Adrenal gland (tissue), 19 donors: ENCODE measurements at places on chromosomes 12 and 14. TPM values are rescaled to one million over a fixed set of nuclear protein-coding genes. Genes with fewer than 3 reads are reported as not detected.

- no peak overlapping the region for H3K4me3 ChIP-seq
- no peak overlapping the region for H3K27ac ChIP-seq
- H3K4me1 ChIP-seq, result no peaks in the 10 kb centered on the region
- H3K27me3 ChIP-seq, result no peaks in the 10 kb centered on the region
- H3K36me3 ChIP-seq, result no peaks in the 10 kb centered on the region
Observed at GRCh38 chr12:8156416-8156815, 399 bp upstream of the ZNF705A start.

DNA sequence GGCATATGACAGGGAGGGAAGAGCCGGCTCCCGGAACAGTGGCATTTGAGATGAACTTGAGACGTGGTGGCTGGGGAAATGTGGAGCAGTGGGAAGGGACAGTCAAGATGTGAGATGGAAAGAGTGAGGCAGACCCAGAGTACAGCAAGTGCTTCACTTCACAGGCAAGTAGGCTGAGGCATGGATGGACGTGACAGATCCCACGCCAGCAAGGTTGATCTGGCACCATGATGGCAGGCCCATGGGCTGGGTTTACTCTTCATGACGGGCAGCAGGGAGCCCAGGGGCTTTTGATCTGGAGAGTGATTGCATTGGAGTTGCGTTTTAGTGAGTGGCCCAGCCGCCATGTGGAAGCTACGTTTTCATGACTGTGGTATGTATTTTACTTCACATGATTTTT is 17.9 kb upstream of the EML1 start:
- H3K27ac ChIP-seq, result no peak overlapping the region
- peaks cover 7% of the 10 kb centered on the region for H3K4me1 ChIP-seq
- H3K27me3 ChIP-seq, result no peaks in the 10 kb centered on the region
- DNase-seq, result no peak
- no peaks in the 10 kb centered on the region for H3K36me3 ChIP-seq

DNA sequence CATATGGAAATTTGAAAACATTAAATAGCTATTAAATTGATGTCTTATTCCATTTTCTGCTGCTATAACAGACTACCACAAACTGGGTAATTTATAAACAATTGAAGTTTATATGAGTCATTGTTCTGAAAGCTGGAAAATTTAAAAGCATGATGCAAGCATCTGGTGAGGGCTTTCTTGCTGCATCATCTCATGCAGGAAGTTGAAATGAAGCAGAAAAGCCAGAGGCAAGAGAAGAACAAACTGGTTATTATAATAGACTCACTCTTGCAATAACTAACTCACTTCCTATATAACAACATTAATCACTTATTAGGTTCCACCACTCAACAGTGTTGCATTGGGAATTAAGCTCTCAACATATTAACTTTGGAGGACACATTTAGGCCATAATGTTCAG is 1277.4 kb downstream of the LRFN5 start:
- H3K4me1 ChIP-seq, result no peaks in the 10 kb centered on the region
- no peaks in the 10 kb centered on the region for H3K36me3 ChIP-seq
- no peak overlapping the region for H3K27ac ChIP-seq
- no peaks in the 10 kb centered on the region for H3K27me3 ChIP-seq
- H3K4me3 ChIP-seq, result no peak overlapping the region

TPI1 gene
- total RNA-seq, result 929 TPM

DNA sequence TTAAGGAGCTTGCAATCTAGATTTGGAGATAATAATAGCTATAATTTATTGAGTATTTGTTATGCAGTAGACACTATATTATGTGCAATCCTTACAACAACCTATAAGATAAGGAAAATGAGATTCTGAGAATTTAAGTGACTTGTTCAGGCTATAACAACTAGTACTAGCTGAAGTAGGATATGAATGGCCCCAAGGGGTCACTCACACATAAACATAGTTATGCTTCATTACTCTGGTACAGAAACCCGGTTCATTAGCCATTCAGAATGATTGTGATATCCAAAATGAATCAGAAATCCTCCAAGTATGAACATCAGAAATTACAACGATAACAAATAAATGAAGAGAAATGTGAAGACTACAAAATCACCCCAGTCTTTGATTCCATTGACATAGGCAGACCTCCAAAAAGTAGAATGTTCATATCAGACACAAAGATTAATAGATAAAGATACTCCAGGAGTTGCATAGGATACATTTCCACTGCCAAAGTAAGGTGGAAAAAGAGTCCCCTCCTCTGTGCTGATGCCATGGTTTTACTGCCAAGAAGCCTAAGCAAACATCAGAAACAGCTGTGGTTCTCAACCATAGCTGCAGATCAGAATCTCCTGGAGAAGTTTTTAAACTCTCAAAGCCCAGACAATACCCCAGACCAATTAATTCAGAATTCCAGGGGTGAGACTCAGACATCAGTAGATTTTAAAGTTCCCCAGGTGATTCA is 8.6 kb upstream of the NID2 start:
- no peaks in the 10 kb centered on the region for H3K4me1 ChIP-seq
- no peak overlapping the region for H3K27ac ChIP-seq
- no peak overlapping the region for H3K4me3 ChIP-seq
- no peaks in the 10 kb centered on the region for H3K36me3 ChIP-seq
- DNase-seq, result no peak
- no peaks in the 10 kb centered on the region for H3K27me3 ChIP-seq

KRT79 gene
- not detected for total RNA-seq

- peak overlapping the region; percentile 67 for H3K4me3 ChIP-seq
- peak; percentile 78 for DNase-seq
- H3K27me3 ChIP-seq, result no peaks in the 10 kb centered on the region
- no peaks in the 10 kb centered on the region for H3K4me1 ChIP-seq
- no peaks in the 10 kb centered on the region for H3K36me3 ChIP-seq
- peak overlapping the region; percentile 96 for H3K27ac ChIP-seq
Observed at GRCh38 chr14:54567639-54568561, 972 bp downstream of the SAMD4A start.

- H3K4me1 ChIP-seq, result no peaks in the 10 kb centered on the region
- DNase-seq, result peak; percentile 20
- no peaks in the 10 kb centered on the region for H3K36me3 ChIP-seq
- no peak overlapping the region for H3K4me3 ChIP-seq
- H3K27me3 ChIP-seq, result no peaks in the 10 kb centered on the region
- H3K27ac ChIP-seq, result no peak overlapping the region
Observed at GRCh38 chr12:13023811-13024530, 20.2 kb upstream of the FAM234B start.

GRCh38 chr14:76136476-76137110 is 15.1 kb upstream of the GPATCH2L start:
- H3K27me3 ChIP-seq, result peaks cover 51% of the 10 kb centered on the region
- H3K36me3 ChIP-seq, result no peaks in the 10 kb centered on the region
- H3K4me3 ChIP-seq, result no peak overlapping the region
- DNase-seq, result no peak
- no peaks in the 10 kb centered on the region for H3K4me1 ChIP-seq

DNA sequence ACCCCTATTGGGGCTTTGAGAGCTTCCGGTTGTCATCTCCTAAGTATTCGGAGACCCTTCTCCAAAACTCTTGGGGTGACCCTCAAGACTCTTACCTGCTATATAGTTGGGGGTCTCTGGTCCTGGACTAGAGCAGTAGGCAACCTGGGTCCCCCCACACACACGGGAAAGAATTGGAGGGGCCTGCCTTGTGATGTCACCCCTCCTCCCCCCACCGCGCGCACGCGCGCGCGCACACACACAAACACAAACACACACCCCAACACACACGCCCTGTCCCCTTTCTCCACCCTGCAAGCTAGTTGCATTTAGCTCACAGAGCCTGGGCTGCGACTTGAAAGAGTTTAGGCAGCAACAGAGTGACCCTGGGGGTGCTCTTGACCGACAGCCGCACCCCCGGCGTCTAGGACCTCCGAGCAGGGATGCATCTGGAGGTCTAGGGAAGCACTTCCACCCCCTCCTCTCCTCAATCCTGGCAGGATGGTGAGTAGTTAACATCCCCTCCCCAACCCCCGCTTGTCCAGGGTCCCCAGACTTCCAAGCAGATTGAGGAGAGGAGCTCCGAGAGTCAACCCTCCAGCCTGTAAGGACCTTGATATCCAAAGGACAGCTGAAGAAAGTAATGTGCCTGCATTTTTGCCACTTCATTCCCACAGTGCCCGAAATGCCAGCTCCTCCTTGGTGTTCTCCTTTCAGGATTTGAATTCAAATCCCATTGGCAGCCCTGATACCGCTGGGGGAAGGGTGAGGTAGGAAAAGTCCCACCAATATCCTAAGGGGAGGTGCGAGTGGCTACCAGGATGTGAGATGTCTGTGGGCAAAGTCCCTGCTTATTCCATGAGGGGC is 1.4 kb upstream of the DNAJC14 start:
- no peaks in the 10 kb centered on the region for H3K27me3 ChIP-seq
- DNase-seq, result peak; percentile 82
- no peaks in the 10 kb centered on the region for H3K36me3 ChIP-seq
- H3K4me3 ChIP-seq, result peak overlapping the region; percentile 83
- peak overlapping the region; percentile 89 for H3K27ac ChIP-seq

TMEM52B gene
- 2.3 TPM for total RNA-seq

DNA sequence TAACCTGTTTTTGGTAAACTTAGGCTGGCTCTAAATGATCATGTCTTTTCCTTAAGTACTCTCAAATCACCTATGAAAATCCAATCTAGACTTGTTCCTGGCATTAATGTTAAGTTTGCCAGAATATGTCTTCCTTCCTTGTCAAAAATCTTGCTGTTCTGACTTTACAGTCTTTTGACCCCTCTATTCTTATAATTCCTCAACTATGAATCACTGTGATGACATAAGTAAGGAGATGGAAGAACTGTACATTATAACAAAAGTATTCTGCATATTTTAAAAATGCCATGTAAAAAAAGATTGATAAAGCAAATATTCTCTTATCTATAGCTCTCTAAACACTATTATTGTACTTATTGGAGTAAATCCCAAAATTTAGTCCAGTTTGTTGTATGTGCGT is 51.4 kb upstream of the BAZ1A start:
- no peaks in the 10 kb centered on the region for H3K4me1 ChIP-seq
- no peak for DNase-seq
- H3K27me3 ChIP-seq, result no peaks in the 10 kb centered on the region
- no peak overlapping the region for H3K27ac ChIP-seq

- no peak for DNase-seq
- no peak overlapping the region for H3K4me3 ChIP-seq
- H3K27me3 ChIP-seq, result no peaks in the 10 kb centered on the region
- no peaks in the 10 kb centered on the region for H3K36me3 ChIP-seq
Observed at GRCh38 chr12:20946732-20947131, 136.2 kb downstream of the SLCO1B3 start.

DNA sequence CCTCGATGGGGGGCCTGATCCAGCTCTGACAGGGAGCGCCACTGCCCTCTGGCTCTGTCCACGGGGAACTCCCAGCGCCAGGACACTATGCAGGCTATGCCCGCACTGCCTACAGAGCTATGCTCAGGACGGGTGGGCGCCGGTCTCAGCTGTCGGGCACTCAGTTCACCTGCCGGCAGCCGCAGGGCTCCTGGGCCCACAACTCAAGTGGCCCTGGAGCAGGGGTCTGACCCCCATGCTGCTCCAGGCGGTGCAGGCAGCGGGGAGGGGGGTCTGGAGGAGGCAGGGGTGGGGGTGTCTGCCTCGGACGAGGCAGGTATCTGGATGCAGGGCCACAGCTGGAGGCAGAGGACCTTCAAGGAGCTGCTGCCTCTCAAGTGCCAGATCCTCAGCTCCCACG is 28.5 kb upstream of the NUDT14 start:
- no peak overlapping the region for H3K27ac ChIP-seq
- H3K4me3 ChIP-seq, result no peak overlapping the region
- H3K27me3 ChIP-seq, result no peaks in the 10 kb centered on the region
- H3K4me1 ChIP-seq, result peaks cover 17% of the 10 kb centered on the region

DNA sequence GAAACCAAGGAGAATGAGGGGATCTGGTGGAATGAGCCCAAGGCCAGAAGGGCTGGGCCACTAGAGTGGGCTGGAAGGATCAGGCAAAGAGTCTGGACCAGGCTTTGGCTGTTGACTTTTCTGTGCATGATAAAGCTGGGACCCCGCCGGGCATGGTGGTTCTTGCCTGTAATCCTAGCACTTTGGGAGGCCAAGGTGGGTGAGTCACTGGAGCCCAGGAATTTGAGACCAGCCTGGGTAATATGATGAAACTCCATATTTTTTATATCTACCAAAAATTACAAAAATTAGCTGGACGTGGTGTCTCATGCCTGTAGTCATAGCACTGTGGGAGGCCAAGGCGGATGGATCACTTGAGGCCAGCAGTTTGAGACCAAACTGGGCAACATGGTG is 393 bp upstream of the KLHL33 start:
- H3K4me1 ChIP-seq, result no peaks in the 10 kb centered on the region
- H3K36me3 ChIP-seq, result no peaks in the 10 kb centered on the region

VRTN gene
- not detected for total RNA-seq
